Osteoblast (primary cell): ENCODE measurements at places on chromosomes 2 and 18. TPM values are rescaled to one million over a fixed set of nuclear protein-coding genes. Genes with fewer than 3 reads are reported as not detected.

DNA sequence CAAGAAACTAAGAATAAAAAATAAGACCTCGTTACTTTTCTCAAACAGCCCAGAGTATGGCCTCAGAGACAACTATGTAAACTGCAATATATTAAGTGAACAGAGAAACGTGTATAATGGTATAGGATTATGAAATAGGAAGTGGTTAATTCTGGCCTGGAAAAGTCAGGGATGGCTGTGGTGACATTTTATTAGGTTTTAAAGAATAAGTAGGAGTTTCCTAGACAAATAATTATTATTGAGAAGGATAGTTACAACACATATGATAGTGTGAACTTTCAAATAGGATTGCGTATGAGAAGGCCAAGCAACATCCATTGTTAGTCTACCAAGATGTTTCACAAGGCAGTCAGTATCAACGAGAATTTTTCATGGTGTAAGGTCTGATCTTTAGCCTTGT is 244.1 kb downstream of the LPIN1 start:
- H3K36me3 ChIP-seq: no peaks in the 10 kb centered on the region
- no peak for DNase-seq

The DNAH7 gene
- 2.5 and 2.9 TPM in 2 replicates for total RNA-seq

- no peaks in the 10 kb centered on the region for H3K27me3 ChIP-seq
- no peak for DNase-seq
- H3K4me3 ChIP-seq: no peak overlapping the region
- no peaks in the 10 kb centered on the region for H3K36me3 ChIP-seq
- H3K4me1 ChIP-seq: peaks cover 31% of the 10 kb centered on the region
Observed at GRCh38 chr18:8139127-8139527, 470.1 kb upstream of the RAB12 start.

GRCh38 chr18:5974696-5975095 is 79.4 kb upstream of the TMEM200C start:
- no peak for DNase-seq
- H3K4me3 ChIP-seq: no peak overlapping the region
- H3K27ac ChIP-seq: no peak overlapping the region
- peaks cover 8% of the 10 kb centered on the region for H3K4me1 ChIP-seq
- H3K36me3 ChIP-seq: no peaks in the 10 kb centered on the region

GRCh38 chr18:75074196-75075015 is 134.5 kb downstream of the PTGR3 start:
- DNase-seq: no peak
- no peaks in the 10 kb centered on the region for H3K27me3 ChIP-seq
- no peaks in the 10 kb centered on the region for H3K36me3 ChIP-seq
- H3K27ac ChIP-seq: no peak overlapping the region
- peaks cover 11% of the 10 kb centered on the region for H3K4me1 ChIP-seq
- H3K4me3 ChIP-seq: no peak overlapping the region

GRCh38 chr18:79887181-79888000 is 64.1 kb downstream of the SLC66A2 start:
- no peaks in the 10 kb centered on the region for H3K36me3 ChIP-seq
- H3K27me3 ChIP-seq: no peaks in the 10 kb centered on the region
- no peak overlapping the region for H3K27ac ChIP-seq
- DNase-seq: peak; percentile 86

GRCh38 chr18:78130232-78131195 is 849.1 kb upstream of the SALL3 start:
- H3K4me3 ChIP-seq: no peak overlapping the region
- H3K36me3 ChIP-seq: no peaks in the 10 kb centered on the region
- H3K27ac ChIP-seq: no peak overlapping the region
- no peaks in the 10 kb centered on the region for H3K4me1 ChIP-seq
- no peaks in the 10 kb centered on the region for H3K27me3 ChIP-seq

DNA sequence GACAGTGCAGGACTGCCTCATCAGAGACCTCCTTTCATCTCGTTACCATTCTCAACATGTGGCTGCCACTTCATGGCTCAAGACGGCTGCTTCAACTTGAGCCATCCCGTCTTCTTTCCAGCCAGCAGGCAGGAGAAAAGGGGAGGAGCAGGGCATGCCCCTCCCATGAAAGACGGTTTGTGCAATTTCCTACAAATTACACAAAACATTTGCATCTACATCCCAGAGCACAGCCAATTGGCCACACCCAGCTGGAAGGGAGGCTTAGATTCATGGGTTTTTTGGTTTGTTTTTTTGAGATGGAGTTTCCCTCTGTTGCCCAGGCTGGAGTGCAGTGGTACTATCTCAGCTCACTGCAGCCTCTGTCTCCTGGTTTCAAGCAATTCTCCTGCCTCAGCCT is 11.8 kb downstream of the UCN start:
- no peak overlapping the region for H3K27ac ChIP-seq
- H3K4me3 ChIP-seq: no peak overlapping the region
- no peaks in the 10 kb centered on the region for H3K36me3 ChIP-seq
- peaks cover 15% of the 10 kb centered on the region for H3K27me3 ChIP-seq
- peaks cover 9% of the 10 kb centered on the region for H3K4me1 ChIP-seq
